ENCODE measurements at places on chromosomes 5 and 9. TPM values are rescaled to one million over a fixed set of nuclear protein-coding genes. Genes with fewer than 3 reads are reported as not detected.

The CYLC2 gene
- not detected for total RNA-seq

The PCDHB11 gene
- total RNA-seq: 1.1 TPM

The UGT3A2 gene
- 1.3 TPM for total RNA-seq

The CXCL14 gene
- not detected for total RNA-seq

The EDIL3 gene
- 184 TPM for total RNA-seq

The SLC6A18 gene
- total RNA-seq: not detected

The PRDM9 gene
- total RNA-seq: not detected

The ATP10B gene
- total RNA-seq: not detected

The ADRA1B gene
- total RNA-seq: 0.80 TPM

The ATOSB gene
- total RNA-seq: 4.7 TPM

The SPEF2 gene
- 1.6 TPM for total RNA-seq

The LCN10 gene
- not detected for total RNA-seq

The RNF183 gene
- not detected for total RNA-seq

The MARVELD2 gene
- total RNA-seq: 3.8 TPM

The LCN6 gene
- total RNA-seq: not detected

The WDR38 gene
- not detected for total RNA-seq

The PHF24 gene
- not detected for total RNA-seq

DNA sequence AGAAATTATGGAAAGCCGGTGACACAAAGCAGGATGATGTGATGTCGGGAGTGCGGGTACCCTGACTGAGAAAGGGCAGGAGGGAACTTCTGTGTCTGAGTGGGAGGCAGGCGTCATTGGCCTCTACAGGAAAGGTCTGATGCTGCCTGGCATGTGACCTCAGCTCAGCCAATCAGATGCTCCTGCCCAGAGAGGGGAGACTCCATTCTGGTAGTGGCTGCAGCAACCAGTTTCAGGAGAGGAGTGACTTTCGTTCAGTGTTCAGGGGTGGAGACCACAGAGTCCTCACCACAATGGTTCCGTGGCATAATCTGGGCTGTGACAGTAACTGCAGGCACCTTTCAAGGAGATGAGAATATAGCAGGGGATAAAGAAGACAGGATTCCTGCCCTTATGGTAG lies 6.7 kb upstream of the SFXN1 start:
- DNase-seq: peak; percentile 15

GRCh38 chr9:32345243-32345642 lies 39.2 kb upstream of the ACO1 start:
- DNase-seq: peak; percentile 8

DNA sequence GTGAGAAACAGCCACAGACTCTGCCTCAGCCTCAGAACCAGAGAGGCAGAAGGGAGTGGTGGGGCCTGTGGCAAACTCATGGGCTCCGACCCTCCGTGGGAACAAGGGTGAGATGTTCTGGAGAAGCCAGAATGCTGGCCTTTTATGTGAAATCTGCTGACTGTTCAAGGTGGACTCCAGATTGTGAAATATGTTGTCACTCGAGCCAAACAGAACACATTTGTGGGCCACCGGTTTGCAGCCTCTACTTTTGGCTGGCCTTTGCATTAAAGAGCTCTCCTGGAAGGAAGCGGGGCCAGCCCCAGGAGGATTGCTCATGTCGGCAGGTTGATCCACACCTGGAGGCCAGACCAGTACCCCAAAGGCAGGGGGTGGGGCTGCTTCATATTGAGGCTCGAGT lies 62.4 kb downstream of the ERGIC1 start:
- no peak for DNase-seq

DNA sequence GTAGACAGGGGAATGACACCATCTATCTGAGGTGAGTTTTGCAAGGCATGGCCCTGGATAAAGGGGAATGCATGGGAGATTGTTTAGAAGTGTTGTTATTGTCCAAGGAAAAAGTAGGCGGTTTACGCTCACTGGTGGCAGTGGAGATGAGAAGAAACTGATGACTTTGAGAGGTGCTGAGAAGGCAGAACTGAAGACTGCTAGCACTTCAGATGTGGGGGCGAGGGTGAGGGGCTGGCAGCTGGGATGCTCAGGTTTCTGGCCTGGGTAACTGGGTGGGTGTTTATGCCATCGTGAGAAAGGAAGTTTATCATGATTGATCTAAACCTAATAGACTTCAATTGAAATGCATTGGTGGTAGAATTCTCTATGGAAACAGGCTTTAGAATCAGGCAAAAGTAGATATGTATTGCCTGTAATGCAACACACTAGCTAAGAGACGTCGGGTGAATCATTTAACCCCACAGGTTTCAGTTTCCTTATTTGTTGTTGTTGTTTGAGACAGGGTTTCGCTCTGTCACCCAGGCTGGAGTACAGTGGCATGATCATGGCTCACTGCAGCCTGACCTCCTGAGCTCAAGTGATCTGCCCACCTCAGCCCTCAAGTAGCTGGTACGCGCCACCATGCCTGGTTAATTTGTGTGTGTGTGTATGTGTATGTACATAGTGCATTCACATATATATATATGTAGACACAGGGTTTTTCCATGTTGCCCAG lies 123.5 kb downstream of the SLC24A2 start:
- DNase-seq: no peak

DNA sequence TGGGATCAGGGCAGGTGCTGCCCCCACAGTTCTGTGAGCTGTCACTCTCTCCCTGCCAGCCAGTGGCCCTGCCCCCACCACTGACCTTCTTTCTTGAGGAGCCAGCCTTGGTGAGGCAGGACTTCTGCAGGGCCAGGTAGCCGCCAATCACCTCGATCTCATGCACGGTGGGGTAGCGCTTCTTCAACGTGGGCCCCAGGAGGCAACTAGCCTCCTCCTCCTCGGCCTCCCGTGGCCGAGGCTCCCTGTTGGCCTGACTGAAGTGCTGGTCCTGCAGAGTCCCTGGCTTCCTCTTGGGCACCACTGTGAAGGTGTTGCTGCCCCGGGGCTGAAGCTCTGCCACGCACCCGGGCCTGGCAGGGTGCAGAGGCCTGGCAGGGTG lies 1.6 kb downstream of the TPRN start:
- no peak for DNase-seq

GRCh38 chr9:101366038-101366756 lies 18.6 kb downstream of the BAAT start:
- DNase-seq: no peak

DNA sequence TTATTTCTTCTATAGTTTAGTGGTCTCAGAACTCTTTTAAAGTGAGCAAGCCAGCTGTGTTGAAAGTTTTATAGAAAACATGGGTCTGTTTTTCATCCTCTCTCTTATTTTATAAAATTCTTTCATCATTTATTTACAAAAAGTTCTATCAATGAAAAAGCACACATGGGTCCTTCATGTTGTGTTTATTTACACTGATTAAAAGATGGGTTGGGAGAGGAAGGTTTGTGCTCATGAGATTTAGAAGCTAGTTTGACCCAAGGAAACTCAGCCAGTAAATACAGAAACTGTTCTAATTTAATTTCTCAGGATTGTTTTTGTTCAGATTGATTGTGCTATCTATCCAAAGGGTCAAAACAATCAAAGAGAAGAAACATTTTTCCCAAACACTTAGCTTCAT lies 178.8 kb upstream of the KLF9 start:
- DNase-seq: no peak

DNA sequence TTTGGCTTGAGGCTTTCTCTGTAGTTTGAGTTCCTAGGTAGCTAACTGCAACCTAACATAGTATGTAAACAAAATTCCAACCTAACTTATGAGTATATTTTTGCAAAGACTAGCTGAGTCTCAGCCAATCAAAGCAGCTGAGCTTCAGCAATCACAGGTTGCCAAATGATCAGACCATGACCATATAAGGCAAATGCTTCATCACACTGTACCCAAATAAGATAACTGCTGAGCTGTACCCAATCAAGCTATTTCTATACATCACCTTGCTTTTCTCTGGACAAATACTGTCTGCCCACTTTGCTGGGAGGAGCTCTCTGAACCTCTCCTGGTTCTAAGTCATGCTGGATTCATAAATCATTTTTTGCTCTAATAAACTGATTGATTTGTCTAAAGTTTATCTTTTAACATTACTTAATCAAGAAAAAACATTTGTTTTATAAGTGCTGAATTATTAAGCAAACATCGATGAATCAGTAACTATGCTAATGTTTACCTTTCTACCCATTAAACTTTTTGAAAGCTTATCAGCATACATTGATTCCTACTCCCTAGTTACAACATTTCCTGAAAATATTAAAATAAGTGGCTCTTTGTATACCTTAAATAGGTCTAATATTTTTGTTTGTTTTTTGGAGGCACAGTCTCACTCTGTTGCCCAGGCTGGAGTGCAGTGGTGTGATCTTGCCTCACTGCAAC lies 129.7 kb upstream of the PCA3 start:
- DNase-seq: no peak

- DNase-seq: no peak
Measured at GRCh38 chr5:169860585-169860984, 119.7 kb downstream of the INSYN2B start.

- DNase-seq: no peak
Measured at GRCh38 chr9:96129747-96130146, 172.2 kb downstream of the HSD17B3 start.

DNA sequence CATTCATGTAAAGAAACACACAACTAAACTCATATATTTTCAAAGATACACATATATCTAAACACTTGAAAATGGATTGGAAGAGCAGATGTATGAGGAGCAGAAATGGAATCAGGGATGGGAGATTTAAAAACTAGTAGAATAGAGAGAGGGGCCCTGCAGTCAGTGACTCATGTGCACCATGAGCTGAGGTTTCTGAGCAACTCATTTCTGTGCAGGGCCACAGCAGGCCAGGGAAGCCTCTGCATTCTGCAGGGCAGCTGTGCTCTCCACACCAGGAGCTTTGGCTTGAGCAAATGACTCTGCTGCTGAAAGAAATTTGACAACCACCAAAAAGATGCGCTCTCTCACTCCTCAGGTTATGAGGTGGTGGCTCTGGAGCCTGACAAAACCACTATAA lies 27.1 kb downstream of the LHX6 start:
- DNase-seq: peak; percentile 49

- DNase-seq: no peak
Measured at GRCh38 chr5:135326296-135327254, 72.5 kb downstream of the MACROH2A1 start.

DNA sequence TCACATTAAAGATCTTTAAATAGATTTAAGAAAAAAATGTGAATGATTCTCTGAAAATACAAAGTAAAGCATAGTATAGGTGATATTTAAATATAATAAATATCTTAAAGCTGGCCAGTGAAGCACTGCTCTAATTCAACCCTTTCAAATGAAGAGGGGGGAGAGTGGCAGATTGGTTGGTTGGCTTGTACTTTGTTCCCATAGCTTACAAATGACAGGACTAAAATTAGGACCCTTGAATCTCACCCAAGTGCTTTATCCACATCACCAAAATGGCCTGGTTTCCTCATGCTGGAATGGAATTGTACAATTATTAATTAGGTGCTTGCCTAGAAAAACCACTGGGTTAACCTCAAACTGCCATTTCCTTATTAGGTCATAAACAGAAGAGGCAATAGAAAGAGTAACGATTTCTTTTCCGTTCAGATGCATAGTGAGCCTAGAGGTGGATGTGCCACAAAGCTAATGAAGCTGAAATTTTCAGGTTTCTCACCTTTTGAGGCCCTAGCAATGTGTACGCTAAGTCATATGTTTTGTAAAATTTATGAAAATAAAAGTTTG lies 354.5 kb upstream of the CDH6 start:
- DNase-seq: no peak

- peak; percentile 60 for DNase-seq
Measured at GRCh38 chr5:139422307-139422893, 16.9 kb downstream of the DNAJC18 start.

GRCh38 chr9:86856259-86856658 lies 91.0 kb downstream of the GAS1 start:
- DNase-seq: no peak

DNA sequence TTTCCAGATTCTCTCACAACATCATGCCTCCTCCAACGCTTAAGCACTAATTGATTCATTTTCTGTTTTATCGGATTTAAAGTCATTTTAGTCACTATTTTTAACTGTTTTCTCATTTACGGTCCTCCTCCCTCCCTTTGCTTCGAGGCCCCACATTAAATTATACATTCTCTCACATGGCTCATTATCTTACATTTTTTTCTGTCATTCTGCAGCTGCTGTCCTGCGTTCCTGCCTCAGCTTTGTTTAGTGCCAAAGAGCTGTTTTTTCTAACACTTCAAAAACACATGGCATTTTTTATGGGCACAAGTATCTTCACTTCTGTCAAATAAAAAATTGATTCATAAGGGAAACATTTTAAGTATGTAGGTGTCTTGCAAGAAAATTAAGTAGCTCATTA lies 130.1 kb upstream of the FST start:
- no peak for DNase-seq

DNA sequence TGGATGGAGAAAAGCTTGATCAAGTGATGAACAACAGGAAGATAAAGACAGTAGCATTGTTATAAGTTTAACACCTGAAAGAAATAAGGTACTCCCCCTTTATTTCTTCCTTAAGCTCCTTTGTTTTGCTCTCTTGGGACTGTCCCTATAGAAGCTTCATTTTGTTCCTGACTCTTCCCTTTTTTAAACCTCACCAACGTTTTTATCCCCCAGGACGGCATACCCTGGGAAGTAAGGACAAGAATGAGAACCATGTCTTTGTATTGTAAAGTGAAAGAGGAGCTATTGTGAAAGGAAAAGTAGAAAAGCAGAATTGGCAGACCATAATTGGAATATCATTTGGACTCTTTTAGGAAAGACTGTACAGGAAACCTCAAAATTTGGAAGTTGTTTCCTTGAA lies 1368.6 kb upstream of the C9orf72 start:
- no peak for DNase-seq

DNA sequence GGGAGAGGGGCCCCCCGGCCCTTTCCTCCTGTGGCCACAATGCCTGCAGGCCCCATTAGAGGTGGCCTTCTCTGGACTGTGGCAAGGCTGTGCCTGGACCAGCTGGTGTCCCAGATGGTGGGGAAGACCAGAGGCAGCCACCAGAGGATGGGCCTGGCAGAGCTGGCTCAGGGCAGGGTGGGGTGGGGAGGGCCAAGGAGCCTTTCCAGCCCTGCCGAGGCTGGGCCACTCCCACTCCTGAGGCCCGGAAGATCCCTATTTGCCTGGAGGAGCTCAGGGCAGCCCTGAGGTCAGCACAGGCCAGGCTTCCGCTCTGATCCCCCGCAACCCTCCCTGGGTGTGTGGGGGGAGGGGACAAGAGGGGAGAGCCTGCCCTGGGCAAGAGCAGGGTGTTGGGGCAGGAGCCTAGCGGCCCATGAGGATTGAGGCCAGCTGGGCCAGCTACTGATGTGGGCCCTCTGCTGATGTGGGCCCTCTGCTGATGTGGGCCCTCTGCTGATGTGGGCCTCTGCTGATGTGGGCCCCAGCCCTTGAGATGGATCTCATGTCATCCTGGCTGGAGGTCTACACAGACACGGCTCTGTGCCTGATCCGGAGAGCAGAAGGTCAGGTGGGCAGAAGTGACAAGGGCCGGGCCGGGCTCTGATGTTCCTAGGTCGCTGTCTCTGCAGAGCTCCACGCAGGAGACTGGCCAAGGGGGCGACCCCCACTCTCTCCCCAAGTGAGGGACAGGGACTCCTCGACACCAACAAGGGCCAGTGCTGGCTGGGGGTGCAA lies 6.0 kb downstream of the MRPS2 start:
- DNase-seq: no peak

DNA sequence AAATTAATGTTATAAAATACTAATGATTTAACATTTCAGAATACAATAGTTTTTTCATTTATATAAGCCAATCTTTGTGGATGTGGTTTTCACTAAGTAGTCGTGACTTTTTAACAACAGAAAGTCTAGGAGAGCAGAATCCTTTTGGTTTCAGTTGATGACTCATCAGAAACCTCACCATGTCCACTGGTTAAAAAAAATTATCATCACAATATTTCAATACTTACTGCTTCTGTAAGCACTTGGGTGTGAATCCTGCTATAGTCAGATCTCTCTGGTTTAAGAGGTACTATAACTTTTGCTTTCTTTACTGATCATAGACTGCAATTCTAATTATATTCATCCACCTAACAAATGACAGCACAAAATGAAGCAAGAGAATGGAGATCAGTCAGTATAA lies 77.2 kb downstream of the MRPS30 start:
- no peak for DNase-seq
